ENCODE measurements at places on chromosomes 16 and 17.

DNA sequence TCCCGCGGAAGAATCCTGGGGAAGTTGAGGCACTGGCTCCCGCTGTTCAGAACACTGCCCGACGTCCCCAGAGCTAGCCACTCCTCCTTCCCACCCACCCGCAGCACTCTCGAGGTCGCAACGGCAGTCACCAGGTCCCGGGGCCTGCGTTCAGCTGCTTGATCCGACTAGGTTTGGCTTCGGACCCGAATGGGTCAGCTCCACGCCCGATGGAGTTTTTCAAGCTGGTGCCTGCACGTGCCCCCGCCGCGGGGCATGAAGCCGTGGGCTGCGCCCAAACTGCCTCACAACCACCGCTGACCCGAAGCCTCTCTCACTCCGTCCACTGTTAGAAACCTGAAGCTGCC, 12.4 kb upstream of the ODF4 start:
- peaks cover 2% of the 10 kb centered on the region for H3K4me1 ChIP-seq
- H3K36me3 ChIP-seq: peaks cover 3% of the 10 kb centered on the region
- H3K27ac ChIP-seq: no peak overlapping the region
- peak overlapping the region; percentile 73 for H3K4me3 ChIP-seq

- no peaks in the 10 kb centered on the region for H3K36me3 ChIP-seq
- peaks cover 1% of the 10 kb centered on the region for H3K4me1 ChIP-seq
- DNase-seq: peak; percentile 53
- H3K27me3 ChIP-seq: peaks cover 8% of the 10 kb centered on the region
- no peak overlapping the region for H3K27ac ChIP-seq
- H3K4me3 ChIP-seq: peak overlapping the region; percentile 86
Observed at GRCh38 chr17:56834380-56835263, 671 bp downstream of the DGKE start.

- H3K27me3 ChIP-seq: no peaks in the 10 kb centered on the region
- no peak overlapping the region for H3K4me3 ChIP-seq
- no peaks in the 10 kb centered on the region for H3K4me1 ChIP-seq
- H3K27ac ChIP-seq: no peak overlapping the region
- peak; percentile 27 for DNase-seq
- H3K36me3 ChIP-seq: no peaks in the 10 kb centered on the region
Observed at GRCh38 chr16:8474587-8474986, 115.7 kb downstream of the TMEM114 start.

GRCh38 chr16:31064882-31065461, 9.1 kb downstream of the ZNF668 start:
- H3K27ac ChIP-seq: peak overlapping the region; percentile 76
- peaks cover 11% of the 10 kb centered on the region for H3K27me3 ChIP-seq
- H3K36me3 ChIP-seq: no peaks in the 10 kb centered on the region
- peak overlapping the region; percentile 71 for H3K4me3 ChIP-seq
- DNase-seq: peak; percentile 67

DNA sequence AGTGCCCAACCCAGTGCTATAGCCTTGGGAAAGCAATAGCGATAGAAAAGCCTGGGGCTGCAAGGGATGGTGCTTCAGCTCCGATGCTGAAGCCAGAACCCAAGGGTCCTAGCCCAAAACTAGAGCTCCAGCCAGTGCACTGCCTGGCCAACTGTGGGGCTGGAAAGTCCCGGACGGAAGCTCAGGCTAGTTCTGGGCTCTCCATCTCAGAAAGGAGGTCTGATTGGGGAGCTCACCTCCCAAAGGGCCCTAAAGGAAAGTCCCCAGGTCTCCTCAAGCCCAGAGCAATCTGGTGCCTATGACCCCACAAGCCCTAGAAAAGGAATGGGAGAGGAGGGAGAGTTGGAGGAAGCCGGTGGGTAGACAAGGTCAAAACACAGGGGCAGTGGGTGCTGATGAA, 2.0 kb upstream of the ABCC3 start:
- H3K36me3 ChIP-seq: no peaks in the 10 kb centered on the region
- peaks cover 11% of the 10 kb centered on the region for H3K4me1 ChIP-seq
- peaks cover 24% of the 10 kb centered on the region for H3K27me3 ChIP-seq
- H3K27ac ChIP-seq: no peak overlapping the region
- DNase-seq: no peak

- no peak for DNase-seq
- H3K4me1 ChIP-seq: peaks cover 31% of the 10 kb centered on the region
- H3K27ac ChIP-seq: no peak overlapping the region
- H3K27me3 ChIP-seq: peaks cover 2% of the 10 kb centered on the region
Observed at GRCh38 chr17:2233441-2233947, 70.1 kb downstream of the SMG6 start.

GRCh38 chr16:1333149-1333812, at the start of gene BAIAP3:
Gene BAIAP3 (plus strand): TSS chr16:1333645. CDS start chr16:1338550, 4,905 bp downstream.
- peak; percentile 70 for DNase-seq
- peaks cover 2% of the 10 kb centered on the region for H3K4me1 ChIP-seq
- H3K27ac ChIP-seq: no peak within 1 kb of the TSS

DNA sequence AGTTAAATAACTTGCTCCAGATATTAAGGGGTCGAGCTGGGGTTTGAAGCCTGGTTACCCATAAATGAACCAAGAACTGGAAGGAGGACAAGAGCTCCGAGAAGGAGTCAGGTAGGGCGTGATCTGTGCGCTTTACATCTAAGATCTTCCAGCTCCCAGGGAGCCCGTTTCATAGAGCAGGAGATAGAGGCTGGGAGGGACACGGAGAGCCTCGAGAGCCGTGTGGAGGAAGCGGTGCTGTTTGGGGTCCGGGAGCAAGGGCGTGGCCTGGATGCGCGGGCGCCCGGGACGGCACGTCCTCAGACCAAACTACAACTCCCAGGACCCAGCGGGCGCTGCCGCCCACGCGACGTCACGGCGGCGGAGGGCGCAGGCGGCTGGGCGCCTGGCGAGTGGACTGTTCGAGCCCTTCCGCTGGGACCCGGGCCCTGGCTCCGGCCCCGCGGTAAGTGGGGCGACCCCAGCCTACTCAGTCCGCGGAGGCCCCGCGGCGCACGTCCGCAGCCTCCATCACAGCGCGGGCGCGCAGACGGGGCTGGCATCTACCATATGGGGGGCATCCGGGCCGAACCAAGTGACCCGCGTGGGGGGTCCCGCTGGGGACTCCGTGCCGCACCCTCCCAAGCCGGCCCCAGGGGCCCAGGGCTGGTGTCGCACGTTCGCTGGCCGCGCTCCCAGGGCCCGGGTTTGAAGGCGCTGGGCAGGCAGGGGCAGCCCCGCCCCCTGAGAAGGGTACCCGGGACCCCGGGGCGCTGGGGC, at the start of gene BCKDK:
Gene BCKDK (plus strand): TSS at position 352 of the 759 bp plus-strand sequence. CDS start 838 bp downstream, outside the sequence.
- H3K36me3 ChIP-seq: no peaks in the 10 kb centered on the region
- peak within 1 kb of the TSS; percentile 99 for H3K27ac ChIP-seq

DNA sequence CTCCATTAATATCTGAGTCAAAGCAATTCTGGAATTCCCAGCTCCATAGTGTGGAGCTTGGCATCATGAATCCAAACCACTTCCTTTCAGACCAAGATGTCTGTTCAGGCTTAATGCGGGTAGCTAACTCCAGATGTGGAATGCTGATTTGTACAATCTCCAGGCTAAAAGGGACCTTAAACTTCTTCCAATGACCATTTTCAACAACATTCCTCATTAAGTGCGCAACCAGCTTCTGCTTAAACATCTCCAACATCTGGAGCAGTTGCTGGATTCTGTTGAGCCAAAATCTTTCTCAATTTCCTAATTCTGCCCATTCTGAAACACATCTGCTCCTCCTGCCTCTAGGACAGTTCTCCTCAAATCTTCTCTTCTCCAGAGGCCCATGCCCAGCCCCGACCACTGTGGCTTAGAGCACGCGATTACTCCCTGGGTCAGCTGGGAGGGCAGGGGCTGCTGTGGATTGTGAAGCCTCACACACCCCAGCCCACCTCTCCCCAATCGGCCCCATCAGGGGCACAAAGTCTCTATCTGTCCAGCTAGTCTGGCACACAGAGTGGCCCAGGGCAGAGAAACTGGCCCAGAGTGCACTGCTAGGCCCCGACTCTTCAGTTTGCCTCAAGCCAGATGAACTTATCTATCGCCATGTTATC, 36.2 kb downstream of the ASPA start:
- no peak for DNase-seq
- H3K36me3 ChIP-seq: no peaks in the 10 kb centered on the region
- H3K4me3 ChIP-seq: no peak overlapping the region
- peaks cover 9% of the 10 kb centered on the region for H3K4me1 ChIP-seq
- H3K27me3 ChIP-seq: peaks cover 3% of the 10 kb centered on the region

- H3K36me3 ChIP-seq: no peaks in the 10 kb centered on the region
- peaks cover 4% of the 10 kb centered on the region for H3K27me3 ChIP-seq
- no peak overlapping the region for H3K4me3 ChIP-seq
- DNase-seq: no peak
- H3K27ac ChIP-seq: no peak overlapping the region
- peaks cover 8% of the 10 kb centered on the region for H3K4me1 ChIP-seq
Observed at GRCh38 chr17:40564195-40564882, 933 bp downstream of the CCR7 start.

GRCh38 chr17:65035704-65036103, 20.8 kb downstream of the GNA13 start:
- H3K36me3 ChIP-seq: peaks cover 11% of the 10 kb centered on the region
- no peaks in the 10 kb centered on the region for H3K4me1 ChIP-seq
- H3K27ac ChIP-seq: no peak overlapping the region
- no peak overlapping the region for H3K4me3 ChIP-seq
- no peak for DNase-seq
- H3K27me3 ChIP-seq: peaks cover 3% of the 10 kb centered on the region

DNA sequence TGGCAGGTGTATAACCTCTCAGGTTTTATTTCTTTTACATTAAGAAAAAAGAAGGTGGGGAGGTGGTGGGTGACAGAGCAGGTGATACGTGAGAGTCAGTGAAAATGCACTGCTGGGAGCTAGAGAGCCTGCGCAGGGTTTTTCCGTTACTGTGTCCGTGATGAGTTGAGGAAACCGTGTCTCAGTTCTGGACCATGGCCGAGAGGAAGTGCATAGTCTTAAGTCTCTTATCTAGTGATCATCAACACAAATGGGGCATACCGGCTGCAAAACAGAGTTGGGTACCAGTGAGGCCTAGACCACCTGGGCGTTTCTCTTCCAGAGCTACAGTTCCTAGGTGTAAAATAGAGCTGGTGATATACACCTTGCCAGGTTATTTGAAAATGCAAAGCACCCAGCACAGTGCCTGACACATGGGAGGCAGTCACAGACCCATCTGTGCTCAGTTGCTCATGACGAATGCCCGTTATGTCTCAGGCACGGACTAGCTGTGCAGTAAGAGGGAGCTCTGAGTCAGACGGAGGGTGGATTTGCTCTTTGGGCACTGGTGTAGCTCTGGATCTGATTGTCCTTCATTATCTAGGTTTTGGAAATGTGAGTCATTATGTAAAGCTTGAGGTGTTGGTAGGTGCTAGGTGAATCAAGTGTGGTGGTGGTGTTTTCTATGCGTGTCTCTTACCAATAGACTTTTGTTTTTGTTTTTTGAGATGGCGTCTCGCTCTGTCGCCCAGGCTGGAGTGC, 60.9 kb downstream of the RPTOR start:
- H3K27ac ChIP-seq: no peak overlapping the region
- H3K4me3 ChIP-seq: no peak overlapping the region
- H3K27me3 ChIP-seq: peaks cover 7% of the 10 kb centered on the region
- peaks cover 9% of the 10 kb centered on the region for H3K36me3 ChIP-seq
- no peak for DNase-seq

- DNase-seq: no peak
- peaks cover 7% of the 10 kb centered on the region for H3K27me3 ChIP-seq
- peaks cover 23% of the 10 kb centered on the region for H3K4me1 ChIP-seq
- no peak overlapping the region for H3K4me3 ChIP-seq
- no peaks in the 10 kb centered on the region for H3K36me3 ChIP-seq
Observed at GRCh38 chr17:50922107-50922506, 56.0 kb upstream of the TOB1 start.

DNA sequence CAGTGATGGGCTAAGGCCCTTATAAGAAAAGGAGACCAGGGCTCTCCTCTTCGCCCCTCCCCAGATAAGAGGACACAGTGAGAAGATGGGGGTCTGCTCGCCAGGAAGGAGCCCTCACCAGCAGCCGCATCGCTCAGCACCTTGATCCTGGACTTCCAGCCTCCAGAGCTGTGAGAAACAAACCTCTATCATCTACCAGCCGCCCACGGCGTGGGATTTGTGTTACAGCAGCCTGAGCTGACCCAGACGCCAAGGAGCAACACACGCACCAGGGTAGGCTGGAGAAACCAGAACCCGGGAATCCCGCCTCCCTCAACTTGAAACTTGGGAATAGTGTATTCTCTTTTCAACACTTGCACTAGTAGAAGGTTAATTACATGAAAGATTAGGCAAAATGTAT, 4.2 kb upstream of the ZG16B start:
- DNase-seq: no peak
- no peaks in the 10 kb centered on the region for H3K36me3 ChIP-seq
- no peak overlapping the region for H3K4me3 ChIP-seq
- no peak overlapping the region for H3K27ac ChIP-seq
- peaks cover 14% of the 10 kb centered on the region for H3K27me3 ChIP-seq

- peaks cover 4% of the 10 kb centered on the region for H3K36me3 ChIP-seq
- no peak for DNase-seq
- peaks cover 8% of the 10 kb centered on the region for H3K4me1 ChIP-seq
Observed at GRCh38 chr17:17150448-17150800, 55.7 kb downstream of the PLD6 start.

- H3K27me3 ChIP-seq: peaks cover 2% of the 10 kb centered on the region
- no peak overlapping the region for H3K27ac ChIP-seq
- DNase-seq: no peak
- no peaks in the 10 kb centered on the region for H3K36me3 ChIP-seq
- no peak overlapping the region for H3K4me3 ChIP-seq
- no peaks in the 10 kb centered on the region for H3K4me1 ChIP-seq
Observed at GRCh38 chr16:79723583-79724168, 123.1 kb upstream of the MAF start.

DNA sequence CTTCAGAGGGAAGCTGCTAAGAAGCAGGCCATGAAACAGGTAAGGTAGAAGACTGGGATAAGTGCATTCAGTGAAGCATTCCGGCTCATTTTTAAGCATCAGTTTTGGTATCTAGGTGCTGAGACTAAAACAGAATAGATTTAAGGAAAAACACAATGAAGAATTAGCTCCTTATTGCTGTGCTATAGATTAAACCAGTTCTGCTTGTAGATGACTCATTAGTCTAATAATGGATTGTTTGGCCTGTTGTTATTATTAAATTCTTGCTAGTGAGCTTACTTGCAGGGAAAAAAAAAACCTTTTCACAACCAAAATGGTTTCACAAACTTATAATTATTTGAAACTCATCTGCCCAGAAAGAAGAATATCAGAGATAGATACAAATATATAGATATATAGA, 55.9 kb downstream of the NSRP1 start:
- no peak overlapping the region for H3K27ac ChIP-seq
- DNase-seq: no peak
- no peaks in the 10 kb centered on the region for H3K36me3 ChIP-seq
- no peaks in the 10 kb centered on the region for H3K27me3 ChIP-seq
- H3K4me3 ChIP-seq: no peak overlapping the region
- H3K4me1 ChIP-seq: no peaks in the 10 kb centered on the region

GRCh38 chr16:57485916-57486857, at the start of gene DOK4:
Gene DOK4 (minus strand): TSS chr16:57486493. CDS start chr16:57479507, 6,986 bp downstream.
- H3K27me3 ChIP-seq: peaks cover 3% of the 10 kb centered on the region
- H3K4me1 ChIP-seq: peaks cover 10% of the 10 kb centered on the region
- peak within 1 kb of the TSS; percentile 84 for H3K4me3 ChIP-seq
- no peaks in the 10 kb centered on the region for H3K36me3 ChIP-seq

DNA sequence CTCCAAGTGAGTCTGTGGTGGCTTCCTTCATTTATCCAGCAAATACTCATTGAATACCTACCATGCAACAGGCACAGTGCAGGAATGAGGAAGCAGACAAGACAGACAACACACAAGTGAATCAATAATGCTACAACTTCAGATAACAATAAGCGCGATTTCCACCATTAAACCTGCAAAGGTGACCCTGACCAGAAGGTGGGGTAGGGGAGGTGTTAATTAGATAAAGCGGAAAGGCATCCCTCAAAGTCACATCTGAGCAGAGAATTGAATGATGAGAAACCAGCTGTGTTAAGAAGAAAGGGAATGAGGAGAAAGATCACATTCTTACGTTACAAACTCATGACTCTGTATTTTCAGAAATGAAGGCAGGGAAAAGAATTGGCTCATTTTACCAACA, 26.3 kb downstream of the ZZEF1 start:
- H3K4me3 ChIP-seq: no peak overlapping the region
- peaks cover 4% of the 10 kb centered on the region for H3K27me3 ChIP-seq
- H3K27ac ChIP-seq: no peak overlapping the region
- peaks cover 5% of the 10 kb centered on the region for H3K36me3 ChIP-seq
